Effector memory CD8-positive, alpha-beta T cell (primary cell): ENCODE measurements at places on chromosomes 2 and 18.
A peak's percentile ranks its signal among the peaks of the same experiment; 100 is the strongest.

GRCh38 chr2:6080932-6081753 is 389.0 kb downstream of the SOX11 start:
- no peaks in the 10 kb centered on the region for H3K36me3 ChIP-seq
- H3K4me1 ChIP-seq = no peaks in the 10 kb centered on the region
- no peaks in the 10 kb centered on the region for H3K27me3 ChIP-seq
- no peak overlapping the region for H3K27ac ChIP-seq
- no peak for DNase-seq

DNA sequence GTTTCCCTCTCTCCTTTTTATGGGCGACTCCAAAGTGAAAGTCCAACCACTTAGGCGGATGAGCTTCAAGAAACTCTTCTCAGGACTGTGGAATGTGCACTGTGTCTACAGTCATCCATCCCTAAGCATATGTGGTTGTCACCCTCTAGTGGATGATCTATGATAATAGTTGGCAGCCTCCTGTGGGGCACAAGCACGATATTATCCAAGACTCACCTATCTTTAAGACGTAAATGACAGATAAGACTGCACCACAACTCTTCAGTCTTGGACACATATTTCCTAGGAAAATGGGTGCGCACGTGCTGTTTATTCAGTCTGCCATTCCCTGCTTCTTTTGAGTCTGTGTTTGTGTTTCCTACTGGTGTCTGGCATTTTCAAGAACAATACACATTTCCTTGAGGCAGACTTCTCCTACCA is 145.5 kb upstream of the CTAGE1 start:
- peaks cover 4% of the 10 kb centered on the region for H3K36me3 ChIP-seq
- no peak overlapping the region for H3K4me3 ChIP-seq
- peak; percentile 17 for DNase-seq
- peaks cover 5% of the 10 kb centered on the region for H3K4me1 ChIP-seq

GRCh38 chr2:209476367-209477208 is 52.7 kb downstream of the MAP2 start:
- no peak for DNase-seq
- H3K36me3 ChIP-seq = no peaks in the 10 kb centered on the region
- H3K4me3 ChIP-seq = no peak overlapping the region
- no peaks in the 10 kb centered on the region for H3K4me1 ChIP-seq

DNA sequence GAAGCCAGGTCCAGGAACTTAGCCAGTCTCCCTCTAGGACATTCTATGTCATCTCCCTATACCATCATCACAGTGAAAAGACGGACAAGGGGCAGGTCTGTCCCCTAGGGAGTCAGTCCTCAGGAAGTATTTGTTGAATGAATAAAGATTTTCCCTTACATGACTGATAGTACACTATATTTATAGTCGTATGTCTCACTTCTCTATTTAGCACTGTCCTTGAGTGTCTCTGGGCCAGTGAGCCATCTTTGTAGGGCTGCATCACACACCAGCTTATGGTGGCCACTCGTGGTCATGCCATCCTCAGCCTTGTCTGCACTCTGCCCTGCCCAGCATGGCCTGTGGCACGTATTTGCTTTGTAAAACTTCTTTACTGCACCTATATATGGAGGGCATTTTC is 25.8 kb downstream of the PTPN18 start:
- peaks cover 36% of the 10 kb centered on the region for H3K4me1 ChIP-seq
- no peak for DNase-seq
- H3K27me3 ChIP-seq = no peaks in the 10 kb centered on the region
- H3K36me3 ChIP-seq = peaks cover 5% of the 10 kb centered on the region

DNA sequence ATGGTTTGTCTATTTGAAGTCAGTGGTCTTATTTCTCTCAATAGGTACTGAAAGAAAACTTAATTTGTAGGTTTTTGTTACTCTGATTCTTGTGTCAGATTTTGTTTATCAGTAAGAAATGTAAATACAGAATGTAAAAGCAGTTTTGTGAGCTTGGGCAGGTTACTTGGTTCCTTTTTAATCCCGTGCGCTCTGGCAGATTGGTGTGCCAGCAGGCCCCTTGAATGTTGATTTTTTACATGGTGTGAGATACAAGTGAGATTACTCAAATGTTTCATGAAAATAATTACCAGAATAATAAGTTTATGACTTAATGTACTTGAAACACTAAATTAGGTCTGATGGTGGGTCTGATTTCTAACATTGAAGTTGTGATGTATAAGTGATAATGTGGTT is 13.4 kb downstream of the HNRNPA3 start:
- H3K4me3 ChIP-seq = no peak overlapping the region
- H3K27ac ChIP-seq = no peak overlapping the region
- peaks cover 24% of the 10 kb centered on the region for H3K4me1 ChIP-seq
- no peak for DNase-seq
- no peaks in the 10 kb centered on the region for H3K27me3 ChIP-seq

- no peak overlapping the region for H3K27ac ChIP-seq
- H3K36me3 ChIP-seq = no peaks in the 10 kb centered on the region
- H3K4me3 ChIP-seq = no peak overlapping the region
- no peaks in the 10 kb centered on the region for H3K4me1 ChIP-seq
- DNase-seq = no peak
These were observed 392.8 kb downstream of the PTH2R start for GRCh38 chr2:208799397-208799796.

- no peaks in the 10 kb centered on the region for H3K27me3 ChIP-seq
These were observed 58.7 kb upstream of the PEX13 start for GRCh38 chr2:60958800-60959199.

DNA sequence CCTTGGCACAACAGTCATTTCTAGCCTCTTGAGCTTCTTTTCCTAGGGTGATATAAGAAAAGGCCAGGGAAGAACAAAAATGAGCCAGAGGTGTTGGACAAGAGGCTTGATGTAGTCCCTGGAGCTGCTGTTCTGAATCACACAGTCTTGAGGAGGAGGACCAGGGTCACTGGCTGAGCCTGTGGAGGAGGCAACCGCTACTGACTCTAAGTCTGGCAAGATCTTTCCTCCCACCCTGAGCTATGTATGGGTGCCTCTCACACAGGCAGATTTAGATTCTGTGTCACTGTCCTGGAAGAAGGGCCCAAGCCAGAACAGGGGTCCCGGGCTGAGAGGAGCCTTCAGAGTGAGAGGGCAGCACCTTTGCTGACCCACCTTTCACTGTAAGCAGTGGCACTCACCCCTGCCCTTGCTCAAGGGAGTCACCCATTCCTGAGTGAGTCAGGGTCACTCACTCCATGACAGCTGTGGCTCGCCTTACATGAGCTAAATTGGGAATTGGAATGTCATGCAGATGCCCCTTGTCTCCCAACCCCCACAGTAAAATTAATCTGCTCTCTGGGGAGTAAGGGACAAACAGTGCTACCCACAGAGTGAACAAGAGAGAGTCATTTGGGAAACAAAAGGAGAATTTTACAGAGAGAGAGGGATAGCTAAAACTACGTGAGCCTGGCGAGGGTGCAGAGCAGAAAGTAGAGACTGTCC is at the start of gene TRIM54:
Gene TRIM54, plus strand, starts transcription at position 575 of the 705 bp plus-strand sequence. CDS start 303 bp downstream, outside the sequence.
- no peak within 1 kb of the TSS for H3K27ac ChIP-seq
- no peaks in the 10 kb centered on the region for H3K4me1 ChIP-seq
- no peak within 1 kb of the TSS for H3K4me3 ChIP-seq
- H3K36me3 ChIP-seq = no peaks in the 10 kb centered on the region
- H3K27me3 ChIP-seq = peaks cover 78% of the 10 kb centered on the region
- DNase-seq = no peak

- peaks cover 38% of the 10 kb centered on the region for H3K27me3 ChIP-seq
- H3K27ac ChIP-seq = no peak overlapping the region
- no peak for DNase-seq
- H3K4me3 ChIP-seq = no peak overlapping the region
These were observed 441.8 kb downstream of the SETBP1 start for GRCh38 chr18:45122506-45122905.

GRCh38 chr18:111306-112014 is 46.9 kb upstream of the USP14 start:
- peak; percentile 77 for DNase-seq
- peak overlapping the region; percentile 84 for H3K27ac ChIP-seq
- H3K4me1 ChIP-seq = peaks cover 21% of the 10 kb centered on the region
- H3K4me3 ChIP-seq = peak overlapping the region; percentile 82
- H3K27me3 ChIP-seq = peaks cover 9% of the 10 kb centered on the region

- H3K36me3 ChIP-seq = no peaks in the 10 kb centered on the region
- no peaks in the 10 kb centered on the region for H3K4me1 ChIP-seq
- no peak overlapping the region for H3K27ac ChIP-seq
- no peak overlapping the region for H3K4me3 ChIP-seq
- no peak for DNase-seq
These were observed 51.0 kb upstream of the BOD1L2 start for GRCh38 chr18:57095884-57096283.

DNA sequence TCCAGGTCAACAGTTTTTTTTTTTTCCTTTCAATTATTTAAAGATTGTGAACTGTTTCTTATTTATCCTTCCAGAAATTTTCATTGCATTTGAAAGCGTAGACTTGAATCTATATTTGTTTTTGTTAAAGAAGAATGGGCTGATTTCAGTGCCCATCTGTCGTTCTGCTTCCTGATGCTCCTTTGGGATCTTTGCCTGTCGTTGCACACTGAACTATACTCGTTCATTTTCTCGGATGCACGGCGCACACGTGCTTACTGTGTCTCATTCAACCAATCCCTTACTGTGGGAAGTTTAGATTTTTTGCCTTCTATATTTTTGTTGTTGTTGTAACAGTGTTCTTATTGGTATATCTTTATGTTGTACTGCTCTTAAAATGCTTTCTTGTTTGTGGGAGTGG is 149.7 kb downstream of the VAPA start:
- no peak for DNase-seq
- peaks cover 15% of the 10 kb centered on the region for H3K27me3 ChIP-seq
- H3K4me1 ChIP-seq = no peaks in the 10 kb centered on the region
- no peak overlapping the region for H3K27ac ChIP-seq
- H3K36me3 ChIP-seq = peaks cover under 1% of the 10 kb centered on the region
- no peak overlapping the region for H3K4me3 ChIP-seq

DNA sequence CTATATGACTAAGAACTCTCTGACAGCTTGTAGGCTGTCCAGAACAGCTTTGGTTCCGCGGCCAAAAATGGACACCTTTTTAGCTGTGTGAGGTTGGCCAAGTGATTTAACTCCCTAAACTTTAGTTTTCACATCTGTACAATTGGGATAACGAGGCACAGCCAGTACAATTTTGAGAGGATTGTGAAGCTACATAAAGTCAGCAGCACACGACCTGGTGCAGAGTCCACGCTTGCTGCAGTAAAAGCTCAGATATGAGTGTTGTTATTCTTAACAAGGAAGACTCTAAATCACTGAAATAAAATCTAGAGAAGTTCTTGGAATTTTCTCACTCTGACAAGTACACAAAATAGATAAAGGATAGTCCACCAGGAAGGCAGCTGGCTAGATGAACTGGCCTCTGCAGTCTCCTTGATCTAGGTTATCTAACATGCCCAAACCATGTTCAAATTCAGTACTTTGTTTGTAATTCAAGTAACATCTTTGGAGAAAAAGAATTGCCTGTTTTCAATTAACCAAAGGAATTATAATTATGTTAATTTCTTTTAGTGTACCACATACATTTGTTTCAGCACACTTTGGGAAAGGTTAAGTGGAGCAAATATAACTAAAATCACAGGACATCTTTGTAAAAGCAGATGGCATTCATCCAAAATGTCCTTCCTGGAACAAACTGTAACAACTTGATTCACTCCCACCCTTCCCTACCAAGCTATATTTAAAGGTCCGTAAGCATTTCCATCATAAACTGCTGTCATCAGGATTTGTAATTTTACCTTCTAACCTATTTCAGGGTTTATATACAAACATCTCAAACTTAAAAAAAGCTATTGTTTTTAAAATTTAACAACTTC is 201.7 kb upstream of the STK17B start:
- no peak overlapping the region for H3K4me3 ChIP-seq
- no peaks in the 10 kb centered on the region for H3K4me1 ChIP-seq
- peaks cover 27% of the 10 kb centered on the region for H3K27me3 ChIP-seq
- H3K27ac ChIP-seq = no peak overlapping the region

GRCh38 chr2:236618370-236618769 is 48.7 kb downstream of the ACKR3 start:
- no peaks in the 10 kb centered on the region for H3K4me1 ChIP-seq
- H3K27me3 ChIP-seq = peaks cover 91% of the 10 kb centered on the region

DNA sequence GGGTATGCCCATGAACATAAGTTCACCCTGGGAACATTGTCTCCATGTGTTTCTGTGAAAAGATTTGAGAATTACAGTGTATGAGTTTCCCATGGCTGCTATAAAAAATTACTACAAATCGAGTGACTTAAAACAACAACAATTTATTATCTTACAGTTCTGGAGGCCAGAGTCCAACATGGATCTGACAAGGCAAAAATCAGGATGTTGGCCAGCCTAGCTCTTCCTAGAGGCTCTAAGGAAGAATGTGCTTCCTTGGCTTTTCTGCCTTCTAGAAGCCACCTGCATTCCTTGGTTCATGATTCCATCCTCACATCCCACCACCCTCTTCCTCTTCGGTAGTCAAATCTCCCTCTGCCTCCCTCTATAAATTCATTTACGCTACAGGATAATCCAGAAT is 38.6 kb downstream of the FAM124B start:
- no peak for DNase-seq
- H3K36me3 ChIP-seq = no peaks in the 10 kb centered on the region
- H3K4me1 ChIP-seq = no peaks in the 10 kb centered on the region

- no peaks in the 10 kb centered on the region for H3K27me3 ChIP-seq
- H3K4me3 ChIP-seq = no peak overlapping the region
- no peaks in the 10 kb centered on the region for H3K36me3 ChIP-seq
- DNase-seq = no peak
- no peaks in the 10 kb centered on the region for H3K4me1 ChIP-seq
- H3K27ac ChIP-seq = no peak overlapping the region
These were observed 76.0 kb upstream of the SLC66A3 start for GRCh38 chr2:11079136-11079824.

DNA sequence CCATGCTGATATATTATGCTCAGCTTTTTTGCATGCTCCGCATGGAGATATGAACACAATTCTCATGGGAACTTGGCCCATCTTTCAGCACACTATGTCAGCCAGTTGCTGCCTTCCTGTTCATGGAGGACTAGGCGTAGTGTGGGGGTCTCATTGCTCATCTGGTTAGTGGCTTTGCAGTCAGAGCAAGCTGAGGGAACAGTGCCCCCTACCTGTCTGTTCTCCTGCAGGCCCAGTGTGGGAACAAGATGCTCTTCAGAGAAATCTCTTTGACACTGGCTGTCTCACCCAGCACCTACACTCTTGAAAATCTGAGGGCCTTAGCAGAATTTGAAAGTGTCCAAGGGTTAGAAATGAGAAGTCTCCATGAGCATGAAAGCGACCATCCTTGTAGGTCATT is 47.1 kb downstream of the SPTBN1 start:
- H3K4me3 ChIP-seq = no peak overlapping the region
- no peaks in the 10 kb centered on the region for H3K36me3 ChIP-seq
- H3K27ac ChIP-seq = no peak overlapping the region
- no peaks in the 10 kb centered on the region for H3K4me1 ChIP-seq

DNA sequence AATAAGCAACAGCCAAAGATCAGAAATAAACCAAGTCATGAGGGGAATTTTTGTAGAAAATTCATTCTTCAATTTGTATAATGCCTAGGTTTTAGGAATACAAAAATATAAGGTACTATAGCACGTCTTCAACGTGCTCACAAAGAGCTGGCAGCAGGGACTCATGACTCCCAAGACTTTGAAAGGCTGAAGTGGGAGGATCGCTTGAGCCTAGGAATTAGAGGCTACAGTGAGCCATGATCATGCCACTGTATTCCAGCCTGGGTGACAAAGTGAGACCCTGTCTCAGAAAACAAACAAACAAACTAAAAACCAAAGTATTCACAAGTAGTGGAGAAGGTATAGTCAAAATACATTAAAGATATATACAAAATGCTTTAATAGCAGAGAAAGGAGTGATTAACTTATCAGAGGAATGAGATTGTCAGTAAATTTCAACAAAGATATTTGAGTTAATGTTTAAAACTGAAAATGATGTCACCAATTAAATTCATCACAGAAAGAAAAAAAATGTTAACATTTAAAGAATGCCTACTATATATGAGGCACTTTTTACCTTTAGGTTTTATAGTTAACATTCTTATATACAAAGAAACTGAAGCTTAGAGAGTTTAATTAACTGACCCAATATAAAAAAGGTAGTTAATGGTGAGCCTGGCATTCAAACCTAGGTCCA is 3.2 kb downstream of the WDR33 start:
- peaks cover 41% of the 10 kb centered on the region for H3K4me1 ChIP-seq
- H3K27me3 ChIP-seq = no peaks in the 10 kb centered on the region
- H3K27ac ChIP-seq = peak overlapping the region; percentile 60
